Hematopoietic multipotent progenitor cell (in vitro differentiated cells): ENCODE measurements at places on chromosomes 5 and 9. TPM values are rescaled to one million over a fixed set of nuclear protein-coding genes. Genes with fewer than 3 reads are reported as not detected.

GRCh38 chr5:100595812-100596173 is 60.6 kb downstream of the FAM174A start:
- DNase-seq, result no peak

DNA sequence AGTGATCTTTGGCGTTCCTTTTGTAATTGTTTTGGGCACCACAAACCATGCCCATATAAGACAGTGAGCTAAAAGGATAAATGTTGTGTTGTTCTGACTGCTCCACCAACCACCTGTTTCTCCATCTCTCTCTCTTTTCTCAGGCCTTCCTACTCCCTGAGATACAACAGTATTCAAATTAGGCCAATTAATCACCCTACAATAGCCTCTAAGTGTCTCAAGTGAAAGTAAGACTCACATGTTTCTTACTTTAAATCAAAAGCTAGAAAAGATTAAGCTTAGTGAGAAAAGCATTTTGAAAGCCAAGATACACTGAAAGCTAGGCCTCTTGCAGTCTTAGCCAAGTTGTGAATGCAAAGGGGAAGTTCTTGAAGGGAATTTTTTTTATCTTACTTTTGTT is 268.8 kb upstream of the NREP start:
- no peak for DNase-seq

- no peak for DNase-seq
These were observed 369.0 kb downstream of the SPOCK1 start for GRCh38 chr5:137129886-137130680.

GRCh38 chr9:1745980-1746379 is 269.2 kb upstream of the SMARCA2 start:
- no peak for DNase-seq

GRCh38 chr9:134915046-134915985 is 2.4 kb downstream of the FCN1 start:
- no peak for DNase-seq

- no peak for DNase-seq
These were observed 27.7 kb downstream of the PARP8 start for GRCh38 chr5:50694027-50694590.

GRCh38 chr9:130938652-130939404 is at the start of gene FIBCD1:
Gene FIBCD1 (minus strand): TSS chr9:130939247. CDS start chr9:130938607, 640 bp downstream.
- DNase-seq, result no peak

GRCh38 chr9:95775191-95775590 is 100.3 kb upstream of the ERCC6L2 start:
- no peak for DNase-seq

DNA sequence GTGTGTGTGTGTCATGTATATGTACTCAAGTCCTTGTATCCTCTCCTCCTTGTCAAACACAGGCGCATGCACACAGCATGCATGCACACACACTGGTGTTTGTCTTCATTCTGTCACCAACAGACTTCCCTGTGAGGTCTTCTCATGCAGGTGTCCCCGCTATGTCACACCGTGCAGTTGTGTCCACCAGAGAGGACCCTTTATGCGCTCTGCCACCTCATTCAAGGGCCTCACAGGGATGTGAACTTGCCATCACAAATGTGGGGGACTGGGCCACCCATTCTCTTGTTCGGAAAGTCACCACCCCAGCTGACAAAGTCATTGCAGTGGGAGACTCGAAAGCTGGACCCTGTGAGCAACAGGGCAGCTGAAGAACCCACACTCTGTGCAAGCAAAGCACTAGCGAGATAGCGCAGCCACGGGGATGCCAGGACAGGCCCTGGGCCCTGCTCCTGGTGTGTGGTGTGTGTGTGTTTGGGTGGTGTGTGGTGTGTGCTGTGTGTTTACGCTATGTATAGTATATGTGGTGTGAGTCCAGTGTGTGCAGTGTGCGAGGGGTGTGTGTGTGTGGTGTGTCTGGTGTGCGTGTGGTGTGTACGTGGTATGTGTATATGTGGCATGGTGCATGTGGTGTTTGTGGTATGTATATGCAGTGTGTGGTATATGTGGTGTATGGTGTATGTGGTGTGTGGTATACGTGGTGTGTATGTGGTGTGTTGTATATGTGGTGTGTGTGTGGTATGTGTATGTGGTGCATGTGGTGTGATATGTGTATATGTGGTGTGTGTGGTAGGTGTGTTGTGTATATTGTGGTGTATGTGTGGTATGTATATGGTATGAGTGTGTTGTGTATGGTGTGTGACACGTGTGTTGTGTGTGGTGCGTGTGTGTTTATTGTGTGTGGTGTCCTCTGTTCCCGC is 30.9 kb upstream of the NXNL2 start:
- no peak for DNase-seq

GRCh38 chr9:7245976-7246580 is 488.3 kb downstream of the KDM4C start:
- peak; percentile 42 for DNase-seq

DNA sequence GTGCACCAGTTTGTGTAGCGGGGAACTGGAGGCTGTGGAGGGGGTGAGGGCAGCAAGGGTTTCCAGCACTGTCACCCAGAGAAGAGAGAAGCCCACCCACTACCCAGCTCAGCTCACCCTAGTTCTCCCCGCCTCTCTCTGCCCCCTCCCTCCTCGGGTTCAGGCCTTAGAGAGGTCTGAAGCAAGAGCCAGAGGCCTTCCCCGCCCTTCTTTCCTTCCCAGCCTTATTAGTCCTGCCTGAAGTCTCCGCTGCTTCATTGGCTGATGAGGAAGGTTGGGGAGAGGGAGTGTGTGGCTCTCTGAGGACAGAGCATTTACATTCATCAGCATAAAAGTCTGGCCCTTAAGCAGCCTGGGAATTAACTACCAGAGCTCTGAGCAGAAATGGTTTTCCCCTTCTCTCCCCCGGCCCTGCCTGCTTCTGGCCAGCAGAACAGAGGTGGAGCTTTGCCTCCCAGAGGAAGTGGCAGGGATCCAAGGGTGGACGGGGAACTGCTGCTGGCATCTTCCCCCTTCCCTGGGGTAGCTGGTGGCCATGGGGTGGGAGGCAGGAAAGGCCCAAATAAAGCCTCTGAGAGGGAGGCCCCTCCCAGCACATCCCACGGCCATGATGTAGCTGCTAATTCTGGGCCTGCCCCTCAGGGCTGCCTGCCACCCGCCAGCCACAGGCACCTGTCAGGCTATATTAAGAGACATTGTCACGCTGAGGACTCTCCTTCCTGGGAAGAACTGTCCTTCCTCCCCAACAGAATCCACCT is 4.1 kb downstream of the DNAJB5 start:
- DNase-seq, result no peak

DNA sequence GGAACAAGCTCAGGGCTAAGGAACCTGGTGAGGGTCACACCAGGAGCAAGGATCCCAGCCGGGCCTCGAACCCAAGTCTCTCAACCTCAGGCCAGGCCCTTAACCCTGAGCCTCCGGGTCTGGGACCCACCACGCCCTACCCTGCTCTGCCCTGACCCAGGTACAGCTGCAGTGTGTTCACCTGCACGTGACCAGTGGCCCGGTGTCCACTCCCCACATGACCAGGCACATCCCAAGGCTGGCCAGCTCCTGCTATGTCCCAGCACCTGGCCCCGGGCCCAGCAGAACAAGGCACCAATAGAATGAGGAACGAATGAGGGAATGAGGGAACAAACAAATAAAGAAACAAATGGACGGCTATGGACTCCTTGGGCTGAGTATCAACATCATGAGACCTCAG is 112.0 kb upstream of the SARDH start:
- no peak for DNase-seq

Gene NSD1
- total RNA-seq, result 32.9 TPM

Gene TMEM232
- total RNA-seq, result 1.9 TPM

Gene BARX1
- not detected for total RNA-seq

Gene XPA
- total RNA-seq, result 4.3 TPM

Gene FAM169A
- total RNA-seq, result 13.7 TPM

Gene MAN2A1
- total RNA-seq, result 19.1 TPM
